ENCODE measurements at places on chromosomes 6 and 20.
A peak's percentile ranks its signal among the peaks of the same experiment; 100 is the strongest.

- no peak for DNase-seq
These were observed 10.2 kb upstream of the KIF16B start for GRCh38 chr20:16583474-16583873.

- peak; percentile 67 for DNase-seq
These were observed 55.3 kb upstream of the FAM83D start for GRCh38 chr20:38870733-38871559.

- no peak for DNase-seq
These were observed 31.3 kb downstream of the TRMT11 start for GRCh38 chr6:126017668-126018067.

GRCh38 chr6:19692506-19693298 is 144.5 kb upstream of the ID4 start:
- DNase-seq = no peak

GRCh38 chr6:24110417-24110816 is 15.6 kb upstream of the NRSN1 start:
- DNase-seq = no peak

All from activated CD8-positive, alpha-beta memory T cell treated with anti-CD3 and anti-CD28 coated beads, Interleukin-2, amount 50 U/mL, for 48 hours (primary cell).